ENCODE measurements at places on chromosomes 4 and X. TPM values are rescaled to one million over a fixed set of nuclear protein-coding genes. Genes with fewer than 3 reads are reported as not detected.

GRCh38 chrX:130120321-130120731 lies 10.0 kb upstream of the ELF4 start:
- peaks cover 20% of the 10 kb centered on the region for H3K4me1 ChIP-seq
- no peaks in the 10 kb centered on the region for H3K27me3 ChIP-seq
- no peak for DNase-seq
- peak overlapping the region; percentile 69 for H3K27ac ChIP-seq

DNA sequence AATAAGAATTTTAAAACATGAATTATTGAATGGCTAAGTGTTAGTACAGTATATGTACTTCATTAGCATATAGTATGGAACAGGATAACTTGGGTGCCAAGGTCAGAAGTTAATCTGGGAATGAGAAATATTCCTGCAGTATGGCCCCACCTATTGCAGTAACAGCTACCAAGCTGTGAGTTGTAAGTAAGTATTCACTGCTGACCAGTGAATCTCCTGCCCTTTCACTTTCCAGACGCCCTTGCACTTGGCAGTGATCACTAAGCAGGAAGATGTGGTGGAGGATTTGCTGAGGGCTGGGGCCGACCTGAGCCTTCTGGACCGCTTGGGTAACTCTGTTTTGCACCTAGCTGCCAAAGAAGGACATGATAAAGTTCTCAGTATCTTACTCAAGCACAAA lies 105.1 kb downstream of the NFKB1 start:
- H3K27me3 ChIP-seq = no peaks in the 10 kb centered on the region
- H3K36me3 ChIP-seq = peaks cover 90% of the 10 kb centered on the region
- H3K4me3 ChIP-seq = no peak overlapping the region
- DNase-seq = no peak
- peaks cover 55% of the 10 kb centered on the region for H3K4me1 ChIP-seq

DNA sequence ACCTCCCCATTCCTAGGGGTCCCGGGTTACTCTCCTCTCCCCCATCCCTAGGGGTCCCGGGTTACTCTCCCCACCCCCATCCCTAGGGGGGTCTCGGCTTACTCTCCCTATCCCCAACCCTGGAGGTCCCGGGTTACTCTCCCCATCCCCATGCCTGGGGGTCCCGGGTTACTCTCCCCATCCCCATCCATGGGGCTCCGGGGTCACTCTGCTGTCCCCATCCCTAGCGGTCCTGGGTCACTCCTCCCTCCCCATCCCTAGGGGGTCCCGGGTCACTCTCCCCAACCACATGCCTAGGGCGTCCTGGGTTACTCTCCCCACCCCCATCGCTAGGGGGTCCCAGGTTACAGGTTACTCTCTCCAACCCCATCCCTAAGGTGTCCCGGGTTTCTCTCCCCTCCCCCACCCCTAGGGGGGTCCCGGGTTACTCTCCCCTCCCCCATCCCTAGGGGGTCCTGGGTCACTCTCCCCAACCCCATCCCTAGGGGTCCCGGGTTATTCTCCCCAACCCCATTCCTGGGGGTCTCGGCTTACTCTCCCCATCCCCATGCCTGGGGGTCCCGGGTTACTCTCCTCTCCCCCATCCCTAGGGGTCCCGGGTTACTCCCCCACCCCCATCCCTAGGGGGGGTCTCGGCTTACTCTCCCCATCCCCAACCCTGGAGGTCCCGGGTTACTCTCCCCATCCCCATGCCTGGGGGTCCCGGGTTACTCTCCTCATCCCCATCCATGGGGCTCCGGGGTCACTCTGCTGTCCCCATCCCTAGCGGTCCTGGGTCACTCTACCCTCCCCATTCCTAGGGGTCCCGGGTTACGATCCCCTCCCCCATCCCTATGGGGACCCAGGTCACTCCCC lies 821 bp downstream of the ASMTL start:
- H3K27me3 ChIP-seq = no peaks in the 10 kb centered on the region
- peak overlapping the region; percentile 91 for H3K27ac ChIP-seq
- peak; percentile 8 for DNase-seq
- peak overlapping the region; percentile 90 for H3K4me3 ChIP-seq
- H3K36me3 ChIP-seq = peaks cover 33% of the 10 kb centered on the region

DNA sequence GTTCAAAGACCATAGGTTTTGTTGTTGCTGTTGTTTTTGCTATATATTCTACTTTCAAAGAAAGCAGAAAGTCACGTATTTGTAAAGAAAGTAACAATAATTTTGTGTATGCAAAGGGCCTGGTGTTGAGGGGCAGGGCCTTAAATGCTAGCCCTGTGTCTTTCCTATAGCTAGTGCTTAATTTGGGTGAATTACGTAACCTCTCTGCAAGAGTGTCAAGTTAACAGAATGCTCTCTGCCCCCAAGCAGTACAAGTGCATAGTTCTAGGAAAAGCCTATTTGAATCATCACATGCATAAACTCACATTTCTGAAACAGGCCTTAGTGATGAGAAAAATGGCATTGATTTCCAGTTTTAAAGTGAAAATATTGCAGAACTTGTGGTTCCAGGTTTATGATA lies 663.6 kb downstream of the STIM2 start:
- H3K27ac ChIP-seq = no peak overlapping the region
- H3K4me1 ChIP-seq = no peaks in the 10 kb centered on the region
- no peaks in the 10 kb centered on the region for H3K36me3 ChIP-seq
- no peak for DNase-seq
- H3K4me3 ChIP-seq = no peak overlapping the region

- H3K4me3 ChIP-seq = peak overlapping the region; percentile 57
- no peaks in the 10 kb centered on the region for H3K27me3 ChIP-seq
- DNase-seq = peak; percentile 34
- H3K36me3 ChIP-seq = peaks cover 67% of the 10 kb centered on the region
- peaks cover 54% of the 10 kb centered on the region for H3K4me1 ChIP-seq
Observed at GRCh38 chr4:145808021-145808650, 128.2 kb downstream of the C4orf51 start.

DNA sequence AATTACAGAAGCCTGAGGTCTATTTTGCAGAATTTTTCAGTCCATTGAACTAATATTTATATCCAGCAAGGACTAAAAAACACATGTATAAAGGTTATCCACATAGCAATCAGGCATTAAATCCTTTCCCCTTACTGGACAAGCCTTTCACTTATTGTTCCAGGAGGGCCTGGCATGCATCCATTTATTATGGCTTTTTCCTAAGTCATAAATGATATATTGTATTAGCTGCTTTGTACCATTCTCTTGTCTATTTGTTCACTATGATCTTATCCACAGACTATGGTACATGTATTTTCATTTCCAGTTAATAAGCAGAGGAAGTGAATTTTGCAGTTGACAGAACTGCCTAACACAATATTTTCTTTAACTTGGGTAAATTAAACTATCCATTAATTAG lies 105.4 kb upstream of the ANK2 start:
- DNase-seq = no peak
- peaks cover 9% of the 10 kb centered on the region for H3K27me3 ChIP-seq
- no peak overlapping the region for H3K27ac ChIP-seq
- H3K4me1 ChIP-seq = no peaks in the 10 kb centered on the region

DNA sequence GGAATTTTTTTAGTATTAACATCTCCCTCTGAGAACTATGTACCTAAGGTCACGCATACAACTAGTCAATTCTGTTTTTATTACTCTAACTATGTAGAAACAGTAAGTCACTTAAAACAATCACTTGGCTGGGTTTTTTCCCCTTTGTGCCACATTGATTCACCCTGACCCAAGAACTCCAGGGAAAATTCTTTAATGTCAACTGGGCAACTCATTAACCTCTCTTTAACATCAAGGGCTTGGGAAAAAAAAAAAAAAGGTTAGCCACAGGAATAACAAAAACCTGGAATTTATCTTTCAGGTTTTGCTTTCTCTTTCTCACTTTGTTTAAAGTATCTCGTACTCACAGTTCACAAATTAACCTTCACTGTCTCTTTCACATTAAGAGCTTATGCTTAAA lies 8.1 kb downstream of the RPL9 start:
- peaks cover 78% of the 10 kb centered on the region for H3K36me3 ChIP-seq
- H3K27me3 ChIP-seq = no peaks in the 10 kb centered on the region
- H3K27ac ChIP-seq = no peak overlapping the region
- H3K4me3 ChIP-seq = no peak overlapping the region
- peaks cover 10% of the 10 kb centered on the region for H3K4me1 ChIP-seq

Gene TNMD
- total RNA-seq = not detected

- no peak for DNase-seq
- peak overlapping the region; percentile 80 for H3K27ac ChIP-seq
- peaks cover 55% of the 10 kb centered on the region for H3K27me3 ChIP-seq
- H3K4me1 ChIP-seq = peaks cover 24% of the 10 kb centered on the region
- H3K36me3 ChIP-seq = peaks cover 9% of the 10 kb centered on the region
Observed at GRCh38 chr4:127783026-127783769, 1.1 kb downstream of the HSPA4L start.

- no peak overlapping the region for H3K4me3 ChIP-seq
- H3K4me1 ChIP-seq = peaks cover 3% of the 10 kb centered on the region
- no peak overlapping the region for H3K27ac ChIP-seq
- no peaks in the 10 kb centered on the region for H3K36me3 ChIP-seq
Observed at GRCh38 chr4:81405900-81406401, 65.8 kb downstream of the RASGEF1B start.

- H3K36me3 ChIP-seq = no peaks in the 10 kb centered on the region
- DNase-seq = no peak
- no peak overlapping the region for H3K4me3 ChIP-seq
- no peak overlapping the region for H3K27ac ChIP-seq
- no peaks in the 10 kb centered on the region for H3K4me1 ChIP-seq
Observed at GRCh38 chr4:70183168-70183939, 12.2 kb upstream of the ODAM start.

- DNase-seq = no peak
- H3K4me3 ChIP-seq = no peak overlapping the region
- H3K36me3 ChIP-seq = no peaks in the 10 kb centered on the region
- H3K27ac ChIP-seq = no peak overlapping the region
- H3K27me3 ChIP-seq = no peaks in the 10 kb centered on the region
- H3K4me1 ChIP-seq = no peaks in the 10 kb centered on the region
Observed at GRCh38 chrX:69082753-69083150, 82.5 kb downstream of the PJA1 start.

Gene DGKK
- not detected for total RNA-seq

- no peak overlapping the region for H3K27ac ChIP-seq
- H3K4me1 ChIP-seq = peaks cover 42% of the 10 kb centered on the region
- H3K4me3 ChIP-seq = no peak overlapping the region
- H3K36me3 ChIP-seq = peaks cover 8% of the 10 kb centered on the region
Observed at GRCh38 chrX:41110801-41111625, 25.8 kb downstream of the USP9X start.

Gene CYSLTR1
- total RNA-seq = 10.2 TPM

Gene CT45A3
- total RNA-seq = not detected

DNA sequence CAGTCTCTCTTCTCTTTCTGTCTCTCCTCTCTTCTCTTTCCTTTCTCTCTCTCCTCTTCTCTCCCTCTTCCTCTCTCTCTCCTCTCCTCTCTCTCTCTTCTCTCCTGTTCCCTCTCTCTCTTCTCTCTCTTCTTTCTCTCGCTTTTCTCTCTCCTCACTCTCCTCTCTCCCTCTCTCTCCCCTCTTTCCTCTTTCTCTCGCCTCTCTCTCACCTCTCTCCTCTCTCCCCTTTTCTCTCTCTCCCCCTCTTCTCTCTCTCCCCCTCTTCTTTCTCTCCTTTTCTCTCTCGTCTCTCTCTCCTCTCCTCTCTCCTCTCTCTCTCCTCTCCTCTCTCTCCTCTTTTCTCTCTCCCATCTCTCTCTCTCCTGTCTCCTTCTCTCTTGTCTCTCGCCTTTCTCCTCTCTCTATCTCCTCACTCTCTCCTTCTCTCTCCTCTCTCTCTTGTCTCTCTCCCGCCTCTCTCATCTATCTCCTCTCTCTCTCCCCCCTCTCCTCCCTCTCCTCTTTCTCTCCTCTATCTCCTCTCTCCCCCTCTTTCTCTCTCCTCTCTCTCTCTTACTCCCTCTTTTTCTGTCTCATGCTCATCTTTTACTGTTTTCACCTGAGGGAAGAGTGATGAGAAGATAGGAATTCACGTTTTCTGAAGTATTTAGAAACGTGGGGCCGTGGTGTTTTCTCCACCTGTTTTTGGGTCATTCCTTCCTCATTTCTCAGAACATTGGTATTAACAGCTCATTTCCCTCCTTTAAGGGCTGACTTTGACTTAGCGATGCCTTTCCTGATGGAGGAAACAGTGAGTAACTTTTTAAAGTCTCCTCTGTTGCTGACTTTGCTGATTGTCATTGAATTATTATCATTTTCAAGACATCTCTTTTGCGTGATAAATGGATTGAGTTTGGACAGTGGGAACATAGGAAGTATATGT lies 80.6 kb upstream of the CD99 start:
- DNase-seq = no peak
- peaks cover 39% of the 10 kb centered on the region for H3K4me1 ChIP-seq
- peak overlapping the region; percentile 77 for H3K27ac ChIP-seq
- peak overlapping the region; percentile 95 for H3K4me3 ChIP-seq
- no peaks in the 10 kb centered on the region for H3K27me3 ChIP-seq

DNA sequence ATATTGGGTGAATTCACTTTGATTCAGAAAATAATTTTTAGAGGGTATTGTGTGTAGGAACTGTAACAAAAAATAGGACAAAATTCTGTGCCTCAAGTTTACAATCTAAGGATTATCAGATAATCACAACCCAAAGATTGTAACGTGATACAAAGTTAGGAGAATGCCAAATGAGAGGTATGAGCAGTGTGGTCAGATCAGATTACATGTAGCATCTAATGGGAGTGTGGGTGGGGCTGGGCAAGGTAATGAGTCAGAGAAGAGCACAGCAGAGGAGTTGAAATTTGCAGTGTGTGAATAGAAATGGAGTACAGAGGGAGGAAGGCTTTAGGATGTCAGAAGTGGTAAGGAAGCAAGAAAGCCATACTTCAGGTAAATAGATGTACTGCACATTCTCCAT lies 103.4 kb upstream of the TEX13A start:
- H3K4me3 ChIP-seq = no peak overlapping the region
- no peaks in the 10 kb centered on the region for H3K36me3 ChIP-seq
- DNase-seq = no peak
- no peaks in the 10 kb centered on the region for H3K4me1 ChIP-seq
- H3K27me3 ChIP-seq = no peaks in the 10 kb centered on the region

All from activated T-helper 2 cell treated with anti-CD3 and anti-CD28 coated beads, Interferon-gamma antibody, Interleukin-2, Interleukin-4, amounts not matched to agents 10 μg/mL and 5 μg/mL and 100 μg/mL, durations not matched to agents 14 hours and 24 hours and 36 hours (primary cell).